ENCODE measurements at places on chromosomes 6 and 20.

GRCh38 chr20:60690771-60691170, 561.3 kb upstream of the CDH4 start:
- no peak for DNase-seq

DNA sequence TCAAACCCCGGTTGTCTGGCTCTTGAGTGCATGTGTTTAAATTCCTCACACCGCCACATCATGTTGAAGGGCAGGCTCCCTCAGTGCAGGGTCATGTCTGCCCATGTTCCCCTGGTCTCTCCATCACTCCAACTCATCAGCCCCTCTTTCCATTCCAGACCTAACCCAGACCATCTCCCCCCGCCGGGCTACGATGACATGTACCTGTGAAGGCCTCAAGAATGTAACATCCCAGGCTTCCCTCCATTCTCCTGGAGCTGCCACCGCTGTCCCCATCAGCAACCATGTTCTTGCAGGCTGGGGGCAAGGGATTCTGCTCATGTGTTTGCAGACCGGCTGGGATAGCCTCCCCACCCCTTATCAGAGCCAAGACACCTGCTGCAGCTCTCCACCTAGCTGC, 19.9 kb downstream of the TMEM74B start:
- no peak for DNase-seq

DNA sequence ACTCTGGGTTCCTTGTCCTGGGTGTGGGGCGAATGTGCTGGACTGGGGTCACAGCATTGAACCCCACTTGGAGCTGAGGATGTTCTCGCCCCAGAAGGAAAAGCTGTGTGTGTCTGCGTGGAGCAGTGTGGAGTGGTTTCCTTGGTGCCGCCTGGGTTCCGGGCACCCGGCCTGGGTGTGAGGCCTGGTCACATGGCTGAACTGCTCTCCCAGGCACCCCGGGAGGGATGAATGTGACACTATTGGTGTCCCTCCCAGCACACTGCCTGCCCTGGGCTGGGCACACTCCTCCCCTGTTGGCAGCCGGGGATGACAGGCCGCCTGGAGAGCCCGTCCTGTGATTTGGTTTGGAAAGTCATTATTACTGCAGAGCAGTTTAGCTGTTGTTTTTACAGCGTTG, 12.3 kb downstream of the MYT1 start:
- no peak for DNase-seq

GRCh38 chr6:71997341-71997740, 111.0 kb downstream of the RIMS1 start:
- DNase-seq: no peak

- no peak for DNase-seq
Observed at GRCh38 chr20:9363673-9364072, 150.7 kb upstream of the LAMP5 start.

- peak; percentile 37 for DNase-seq
Observed at GRCh38 chr6:108115598-108116058, 41.1 kb upstream of the OSTM1 start.

DNA sequence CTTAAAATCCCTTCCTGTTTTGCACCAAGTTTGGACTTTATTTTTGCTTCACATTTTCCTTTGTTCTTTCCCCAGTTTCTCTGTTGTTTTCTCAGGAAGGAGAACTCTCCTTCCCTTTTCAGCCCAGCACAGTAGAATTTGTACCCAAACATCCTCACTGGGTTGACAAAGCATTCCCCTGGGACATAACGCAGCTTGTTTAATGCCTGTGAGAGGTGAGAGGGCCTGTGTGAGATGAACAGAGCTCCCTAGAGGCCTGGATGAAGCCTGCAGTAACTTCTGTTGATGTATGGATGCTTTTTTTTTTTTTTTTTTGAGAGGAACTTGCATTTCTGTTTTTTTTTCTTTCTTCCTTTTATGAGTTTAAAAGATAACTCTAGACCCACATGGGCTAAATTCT, 104.9 kb upstream of the SLC22A23 start:
- DNase-seq: no peak

GRCh38 chr20:33784225-33784624, 26.9 kb upstream of the CHMP4B start:
- DNase-seq: no peak

GRCh38 chr6:137881522-137881886, 14.4 kb downstream of the TNFAIP3 start:
- DNase-seq: no peak

GRCh38 chr20:10800288-10800687, 126.5 kb upstream of the JAG1 start:
- no peak for DNase-seq

DNA sequence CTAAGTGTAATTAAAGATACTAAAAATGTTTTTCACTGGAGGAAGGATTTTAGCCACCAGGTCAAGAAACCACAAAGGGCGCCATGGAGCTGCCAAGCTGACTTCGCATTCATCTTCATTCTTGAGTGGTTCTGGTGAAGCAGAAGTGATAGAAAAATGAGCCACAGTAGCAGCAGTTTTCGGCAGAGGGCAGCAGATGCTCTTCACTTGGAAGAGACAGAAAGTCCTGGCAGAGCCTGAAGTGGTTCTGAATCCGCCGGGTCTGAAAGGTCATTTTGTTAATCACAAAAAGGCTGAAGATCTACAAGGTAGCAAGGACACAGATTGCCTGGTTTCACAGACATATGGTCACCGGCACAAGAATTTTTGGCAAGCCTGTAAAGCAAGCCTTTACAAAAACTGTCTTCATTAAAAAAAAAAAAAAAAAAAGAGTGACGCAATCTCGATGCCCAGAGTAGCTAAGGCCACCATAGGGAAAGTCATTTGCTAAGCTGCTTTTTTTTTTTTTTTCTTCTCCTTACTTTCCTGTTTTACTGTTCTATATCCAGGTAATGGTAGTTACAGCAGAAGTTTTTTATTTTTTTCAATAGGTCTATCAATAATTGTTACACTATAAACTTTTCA, 345.1 kb upstream of the AGPAT4 start:
- no peak for DNase-seq

DNA sequence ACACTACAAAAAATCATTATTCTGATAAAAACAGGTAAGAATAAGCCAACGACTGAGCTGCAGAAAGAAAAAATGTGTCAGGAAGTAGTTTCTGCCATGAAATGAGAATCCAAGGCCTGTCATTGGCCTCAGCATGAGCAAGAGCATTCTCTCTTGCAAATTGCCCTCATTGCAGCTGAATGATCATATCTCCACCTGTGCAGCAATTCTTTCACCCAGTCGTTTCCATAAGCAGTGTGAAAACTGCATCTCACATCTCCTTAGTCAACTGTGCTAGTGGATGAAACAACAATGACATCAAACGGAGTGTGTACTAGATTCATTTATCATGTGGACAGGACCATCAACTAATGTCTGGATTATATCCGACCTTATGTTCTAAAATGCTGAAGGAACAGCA, 88.2 kb upstream of the STXBP5 start:
- DNase-seq: no peak

- no peak for DNase-seq
Observed at GRCh38 chr6:15260099-15260821, 14.4 kb downstream of the JARID2 start.

- DNase-seq: peak; percentile 18
Observed at GRCh38 chr20:62238569-62239277, 402 bp downstream of the OSBPL2 start.

- peak; percentile 38 for DNase-seq
Observed at GRCh38 chr20:32560989-32561830, 23.9 kb downstream of the NOL4L start.

DNA sequence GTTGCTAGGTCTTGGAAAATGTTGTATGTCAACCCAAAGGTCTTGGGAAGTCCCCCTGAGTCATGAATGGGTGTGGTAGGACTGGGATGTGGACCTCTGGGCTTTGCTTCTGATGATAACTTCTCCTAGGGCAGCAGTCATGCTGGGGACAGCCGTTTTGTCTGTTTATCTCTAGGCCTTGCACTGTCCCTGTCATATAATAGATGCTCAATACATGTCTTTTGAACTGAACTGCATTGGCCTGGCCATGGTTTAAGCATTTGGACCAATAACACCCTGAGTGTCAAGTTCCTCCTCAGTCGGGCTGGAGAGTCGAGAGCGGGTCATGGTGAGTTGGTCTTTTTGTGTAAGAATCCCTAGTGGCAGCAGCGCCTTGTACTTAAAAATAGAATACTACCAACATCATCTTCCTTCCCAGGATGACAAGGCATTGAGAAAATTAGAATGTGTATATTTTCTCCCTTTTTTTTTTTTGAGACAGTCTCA, 43.1 kb downstream of the E2F3 start:
- DNase-seq: no peak

- no peak for DNase-seq
Observed at GRCh38 chr20:7775072-7775471, 165.2 kb downstream of the HAO1 start.

GRCh38 chr6:10098756-10099528, 315.9 kb downstream of the TFAP2A start:
- no peak for DNase-seq

DNA sequence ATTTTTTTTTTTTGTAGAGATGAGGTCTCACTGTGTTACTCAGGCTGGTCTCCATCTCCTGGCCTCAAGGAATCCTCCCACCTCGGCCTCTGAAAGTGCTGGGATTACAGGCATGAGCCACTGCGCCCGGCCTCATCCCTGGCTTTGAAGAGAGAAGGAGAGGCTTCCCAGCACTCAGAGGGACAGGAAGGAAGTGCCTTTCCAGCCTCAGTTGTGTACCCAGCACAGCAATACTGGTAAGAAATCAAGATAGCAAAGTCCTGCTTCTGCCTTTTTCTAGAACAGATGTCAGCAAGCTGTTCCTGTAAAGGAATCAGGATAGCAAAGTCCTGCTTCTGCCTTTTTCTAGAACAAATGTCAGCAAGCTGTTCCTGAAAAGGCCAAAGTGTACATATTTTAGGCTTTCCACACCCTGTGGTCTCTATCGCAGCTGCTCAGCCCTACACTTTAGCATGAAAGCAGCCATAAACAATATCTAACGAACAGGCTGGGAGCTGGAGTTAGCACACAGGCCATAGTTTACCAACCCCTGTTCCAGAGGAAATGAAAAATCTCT, 6.3 kb upstream of the PLTP start:
- no peak for DNase-seq

DNA sequence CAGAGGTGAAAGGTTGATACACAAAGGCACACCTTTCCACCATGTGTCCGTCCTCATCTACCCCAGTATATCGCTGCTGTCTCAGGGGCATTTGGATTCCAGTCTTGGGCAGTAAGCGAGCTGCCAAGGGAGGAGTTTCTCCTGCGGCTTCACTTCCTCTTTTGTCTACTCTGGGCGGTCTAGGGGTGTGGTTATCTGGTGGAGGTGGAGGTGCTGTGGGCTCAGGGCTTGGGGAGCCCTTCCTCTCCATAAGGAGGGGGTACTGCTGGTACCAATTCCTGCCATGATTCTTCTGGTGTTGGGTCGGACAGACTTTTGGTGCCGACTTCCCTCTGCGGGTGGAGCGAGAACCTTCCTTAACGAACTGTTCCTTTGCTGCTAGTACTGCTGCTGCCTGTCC, 31.9 kb upstream of the FABP7 start:
- DNase-seq: no peak

- DNase-seq: no peak
Observed at GRCh38 chr6:168171673-168172353, 92.8 kb upstream of the FRMD1 start.

GRCh38 chr6:8080362-8081151, 16.4 kb upstream of the BLOC1S5 start:
- DNase-seq: no peak

DNA sequence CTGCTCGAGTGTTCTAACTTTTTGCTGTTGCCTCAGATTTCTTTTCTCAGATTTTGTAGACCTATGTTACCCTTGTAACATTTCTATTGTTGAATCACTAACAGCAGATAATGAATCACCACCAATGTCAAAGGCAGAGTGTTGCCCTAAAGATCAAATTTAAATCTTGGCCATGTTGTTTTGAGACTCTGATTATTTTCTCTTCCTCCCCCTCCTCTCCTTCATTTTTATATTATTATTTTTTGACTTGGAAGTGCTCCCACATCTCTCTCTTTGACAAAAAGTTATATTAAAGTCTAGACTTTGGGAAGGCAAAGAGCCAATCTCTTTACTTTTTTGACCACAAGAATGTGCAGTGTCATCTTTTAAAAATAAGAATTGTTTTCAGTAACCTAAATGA, 422.7 kb downstream of the NKAIN2 start:
- DNase-seq: no peak

DNA sequence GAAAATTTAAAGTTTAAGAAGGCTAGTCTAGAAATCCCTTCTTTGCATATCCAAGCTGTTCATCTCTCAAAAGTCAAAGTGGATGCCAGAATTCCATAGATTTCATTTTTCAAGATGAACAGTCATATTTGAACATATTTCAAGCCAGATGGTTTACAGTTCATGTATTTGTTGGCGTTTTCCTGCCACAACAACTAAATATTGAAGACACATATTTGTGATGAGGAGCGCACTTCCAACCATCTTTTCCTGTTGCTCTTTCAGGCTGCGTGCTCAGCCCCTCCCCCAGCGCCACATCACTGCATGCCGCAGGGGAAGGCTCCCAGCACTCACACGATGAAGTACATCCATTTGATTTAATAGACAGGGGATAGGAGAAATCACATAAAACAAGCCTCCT, 5.9 kb upstream of the NOX3 start:
- no peak for DNase-seq

- no peak for DNase-seq
Observed at GRCh38 chr20:35742741-35743523, 872 bp upstream of the RBM39 start.

GRCh38 chr6:137332637-137333280, 113.6 kb upstream of the IFNGR1 start:
- DNase-seq: no peak

GRCh38 chr6:6915813-6916547, 191.8 kb upstream of the RREB1 start:
- DNase-seq: no peak

DNA sequence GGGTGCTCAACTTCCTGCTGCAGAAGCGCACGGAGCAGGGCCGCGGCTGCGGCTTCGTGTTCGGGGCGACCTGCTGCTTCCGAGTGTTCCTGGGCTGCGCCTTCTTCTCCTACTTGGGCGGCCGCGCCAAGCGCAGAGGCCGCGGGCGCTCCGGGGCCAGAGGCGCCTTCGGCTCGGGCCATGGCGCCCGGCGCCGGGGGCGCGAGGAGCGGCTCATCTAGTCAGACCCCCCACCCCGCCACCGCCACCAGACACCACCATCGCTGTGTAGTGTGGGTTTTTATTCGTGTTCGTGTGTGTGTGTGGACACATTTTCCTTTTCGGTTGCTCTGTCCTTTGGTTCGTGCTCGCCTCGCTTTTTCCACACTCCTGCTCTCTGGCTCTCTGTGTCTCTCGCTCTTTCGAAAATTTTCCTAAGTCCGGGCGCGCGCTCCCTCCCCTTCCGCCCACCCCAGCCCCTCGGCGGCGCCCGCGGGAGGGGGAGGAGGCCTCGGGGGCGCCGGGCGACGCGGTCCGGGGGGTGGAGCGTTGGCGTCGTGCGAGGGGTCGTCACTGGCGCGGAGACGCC, 38.1 kb downstream of the GNAS start:
- DNase-seq: peak; percentile 80

DNA sequence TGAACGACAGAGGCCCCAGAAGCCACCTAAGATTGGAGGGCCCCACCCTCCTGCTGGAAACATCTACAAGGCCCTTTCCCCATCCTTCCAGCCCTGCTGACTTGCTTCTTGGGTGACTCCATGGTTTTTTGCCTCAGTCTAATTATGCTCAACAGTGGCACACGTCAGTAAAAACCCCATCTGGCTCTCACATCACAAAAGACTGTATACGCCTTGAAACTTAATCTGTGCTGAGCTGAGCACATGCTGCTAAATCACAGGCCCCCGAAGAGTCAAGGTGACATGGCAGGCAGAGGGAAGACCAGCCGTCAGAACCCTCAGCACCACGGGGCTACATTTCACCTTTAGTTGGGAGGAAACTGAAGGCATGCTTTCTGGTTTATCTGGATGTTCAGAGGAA, 323.1 kb downstream of the CDH26 start:
- DNase-seq: no peak
